ENCODE measurements at places on chromosomes 5 and 9.

- peak; percentile 73 for DNase-seq
Observed at GRCh38 chr9:101119206-101119819, 90.8 kb downstream of the PLPPR1 start.

GRCh38 chr5:61735531-61735930 lies 403.5 kb downstream of the ZSWIM6 start:
- no peak for DNase-seq

- DNase-seq, result no peak
Observed at GRCh38 chr9:121350993-121351561, 19.0 kb downstream of the STOM start.

GRCh38 chr5:83957188-83957587 lies 236.5 kb upstream of the HAPLN1 start:
- peak; percentile 70 for DNase-seq

DNA sequence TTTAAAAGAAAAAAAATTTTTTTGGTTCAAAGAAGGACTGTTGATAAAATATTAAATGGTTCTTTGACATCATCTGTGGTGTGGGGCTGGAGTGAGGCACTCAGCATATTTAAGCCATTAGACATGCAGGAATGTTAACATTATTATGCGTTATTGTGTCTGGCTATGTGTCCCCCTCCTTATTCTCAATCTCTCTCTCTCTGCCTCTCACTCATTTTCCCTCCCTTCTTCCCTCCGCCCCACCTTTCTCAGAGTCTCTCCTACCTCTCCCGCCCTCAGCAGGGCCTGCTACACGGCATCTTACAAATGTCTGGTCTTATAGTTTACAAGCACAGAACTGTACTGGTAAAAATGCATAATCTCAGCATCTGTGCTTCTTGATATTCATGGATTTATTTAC lies 287.8 kb upstream of the TMEM161B start:
- DNase-seq, result no peak

GRCh38 chr9:133032171-133032570 lies 1.4 kb downstream of the GTF3C5 start:
- no peak for DNase-seq

DNA sequence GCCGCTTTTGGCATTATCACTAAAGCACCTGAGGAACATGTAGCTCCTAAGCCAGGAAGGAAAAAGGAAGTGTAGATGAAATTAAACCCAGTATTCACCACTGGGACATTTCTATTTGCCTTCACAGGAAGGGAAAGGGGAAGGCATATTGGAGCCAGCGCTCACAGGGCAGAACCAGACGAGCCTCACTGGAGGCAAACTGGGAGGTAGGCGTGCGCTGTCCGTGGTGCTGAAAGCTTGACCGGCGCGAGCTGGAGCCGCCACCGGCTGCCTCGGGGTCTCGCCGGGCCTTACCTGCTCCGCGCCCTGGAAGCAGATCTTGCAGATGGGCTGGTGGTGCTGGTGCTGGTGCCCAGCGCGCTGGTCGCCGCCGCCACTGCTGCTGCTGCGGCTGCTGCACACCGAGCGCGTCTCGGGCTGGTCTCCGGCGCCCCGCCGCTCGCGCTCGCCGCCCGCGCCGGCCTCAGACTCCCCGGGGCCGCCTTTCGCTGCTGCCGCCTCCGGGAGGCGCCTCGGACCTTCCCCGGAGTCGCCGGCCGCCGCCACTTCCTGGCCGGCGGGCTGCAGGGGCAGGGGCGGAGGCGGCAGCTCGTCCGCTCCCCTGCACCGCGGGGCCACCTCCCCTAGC lies 732 bp downstream of the MARCHF11 start:
- DNase-seq, result peak; percentile 89

DNA sequence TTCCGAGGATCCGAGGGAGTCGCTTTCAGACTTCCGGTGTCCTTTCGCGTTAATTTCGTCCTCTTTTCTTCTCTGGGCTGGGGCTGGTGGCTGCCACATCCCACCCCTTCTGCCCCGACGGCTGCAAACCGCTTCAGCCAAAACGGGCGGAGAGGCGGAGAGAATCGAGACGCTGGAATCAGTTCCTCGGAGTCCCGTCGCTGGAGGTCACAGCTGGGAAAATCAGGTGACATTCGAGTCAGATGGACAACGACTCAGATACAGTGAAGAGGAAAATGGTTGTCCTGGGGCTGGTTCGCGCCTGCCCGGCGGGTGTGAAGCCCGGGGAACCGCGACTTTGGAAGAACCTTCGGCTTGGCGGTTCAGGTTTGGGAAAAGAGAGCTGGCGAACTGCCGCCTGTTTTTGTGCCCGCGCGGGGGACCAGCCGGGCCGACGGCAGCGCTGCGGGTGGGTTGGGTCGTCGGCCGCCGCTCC lies 8.9 kb upstream of the NKX2-5 start:
- no peak for DNase-seq

DNA sequence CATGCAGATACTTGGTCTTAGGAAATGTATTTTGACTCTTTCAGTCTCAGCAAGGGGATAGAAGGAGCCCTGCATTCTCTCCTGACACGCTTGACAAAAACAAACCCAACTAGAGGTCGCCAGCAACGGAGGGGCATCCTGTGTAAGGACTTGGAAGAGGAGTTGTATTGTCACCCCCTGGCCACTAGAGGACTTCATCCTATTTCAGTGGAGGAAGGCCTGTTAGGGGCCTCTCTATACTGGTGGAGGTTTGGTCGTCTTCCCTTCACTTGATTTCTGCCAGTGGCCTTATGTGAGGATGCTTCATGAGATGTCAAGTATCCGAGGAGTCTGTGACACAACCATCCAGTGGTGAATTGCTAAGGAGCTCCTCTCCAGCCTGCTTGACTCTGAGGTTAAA lies 122.8 kb upstream of the STC2 start:
- DNase-seq, result no peak
